ENCODE measurements at places on chromosomes 4 and X. TPM values are rescaled to one million over a fixed set of nuclear protein-coding genes. Genes with fewer than 3 reads are reported as not detected.
A peak's percentile ranks its signal among the peaks of the same experiment; 100 is the strongest.

DNA sequence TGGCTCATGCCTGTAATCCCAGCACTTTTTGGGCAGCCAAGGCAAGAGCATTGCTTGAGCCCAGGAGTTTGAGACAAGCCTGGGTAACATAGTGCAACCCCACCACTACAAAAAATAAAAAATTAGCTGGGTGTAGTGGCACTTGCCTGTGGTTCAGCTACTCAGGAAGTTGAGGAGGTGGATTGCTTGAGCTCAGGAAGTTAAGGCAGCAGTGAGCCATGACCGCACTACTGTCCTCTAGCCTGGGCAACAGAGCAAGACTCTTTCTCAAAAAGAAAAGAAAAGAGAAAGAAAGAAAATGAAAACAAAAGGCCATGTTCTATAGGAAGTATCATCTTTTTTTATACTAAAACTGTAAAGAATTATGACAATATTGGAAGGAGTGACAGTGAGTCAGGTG lies 38.5 kb downstream of the NEK1 start:
- no peak for DNase-seq
- no peak overlapping the region for H3K27ac ChIP-seq
- no peaks in the 10 kb centered on the region for H3K4me1 ChIP-seq
- no peak overlapping the region for H3K4me3 ChIP-seq
- no peaks in the 10 kb centered on the region for H3K27me3 ChIP-seq

GRCh38 chr4:80335226-80335553 lies 340 bp upstream of the CFAP299 start:
- no peaks in the 10 kb centered on the region for H3K36me3 ChIP-seq
- peak overlapping the region; percentile 31 for H3K4me3 ChIP-seq
- H3K27ac ChIP-seq: no peak overlapping the region
- no peaks in the 10 kb centered on the region for H3K27me3 ChIP-seq

The PAGE4 gene
- total RNA-seq: not detected

GRCh38 chrX:135396109-135396508 lies 25.6 kb upstream of the SMIM10L2A start:
- H3K27ac ChIP-seq: no peak overlapping the region
- no peaks in the 10 kb centered on the region for H3K4me1 ChIP-seq
- H3K4me3 ChIP-seq: no peak overlapping the region

Data from heart left ventricle (tissue), 16 donors.